ENCODE measurements at places on chromosomes 11 and 22.

- no peak for DNase-seq
Observed at GRCh38 chr11:1566381-1567051, 5.6 kb downstream of the DUSP8 start.

DNA sequence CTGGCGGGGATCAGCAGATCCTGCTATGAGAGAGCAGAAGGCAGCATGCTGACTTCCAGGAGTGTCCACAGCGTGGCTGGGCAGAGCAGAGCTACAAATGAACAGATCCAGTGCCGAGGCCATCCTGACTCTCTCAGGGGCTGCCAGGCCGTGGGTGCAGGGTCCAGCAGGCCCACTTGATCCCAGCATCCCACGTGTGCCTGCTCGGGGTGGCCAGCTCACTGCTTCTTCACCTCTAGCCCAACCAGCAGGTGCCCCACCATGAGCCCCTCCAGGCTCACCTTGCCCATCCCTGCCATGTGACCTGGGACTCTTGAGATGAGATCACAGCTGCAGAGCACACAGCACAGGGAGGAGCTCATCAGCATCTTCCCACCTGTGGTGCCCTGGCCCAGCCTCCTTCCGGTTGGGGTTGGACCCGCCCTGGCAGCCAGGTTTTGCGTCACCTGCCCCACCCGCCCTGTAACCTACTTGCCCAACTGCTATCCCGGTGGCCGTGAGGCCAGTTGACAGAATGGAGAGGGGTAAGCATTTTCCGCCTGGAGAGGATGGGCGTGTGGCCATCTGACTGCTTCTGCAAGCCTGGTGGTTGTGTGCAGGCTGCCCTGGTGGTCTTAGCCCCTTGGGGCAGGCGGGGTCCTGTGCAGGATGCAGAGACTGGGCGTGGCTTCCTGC is 11.0 kb downstream of the TANGO2 start:
- no peak for DNase-seq

DNA sequence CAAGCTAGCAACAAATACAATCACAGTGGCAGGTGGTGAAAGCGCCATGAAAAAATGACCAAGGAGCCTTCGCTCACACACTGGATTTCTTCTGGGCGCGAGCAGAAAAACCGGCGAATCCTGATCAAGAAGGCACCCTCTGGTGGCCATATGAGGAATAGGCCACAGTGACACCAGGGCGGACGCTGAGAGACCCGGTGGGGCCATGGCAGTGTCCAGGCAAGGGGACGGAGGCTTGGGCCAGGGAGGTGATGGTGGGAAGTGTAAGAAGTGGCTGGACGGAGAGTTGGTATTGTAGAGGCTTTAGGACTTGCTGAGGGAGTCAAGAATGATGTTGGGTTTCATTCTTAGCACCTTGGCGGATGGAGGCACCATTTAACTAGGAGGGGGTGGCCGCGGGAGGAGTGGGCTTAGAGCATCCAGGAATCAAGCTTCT is 16.9 kb upstream of the RAC2 start:
- DNase-seq, result no peak

DNA sequence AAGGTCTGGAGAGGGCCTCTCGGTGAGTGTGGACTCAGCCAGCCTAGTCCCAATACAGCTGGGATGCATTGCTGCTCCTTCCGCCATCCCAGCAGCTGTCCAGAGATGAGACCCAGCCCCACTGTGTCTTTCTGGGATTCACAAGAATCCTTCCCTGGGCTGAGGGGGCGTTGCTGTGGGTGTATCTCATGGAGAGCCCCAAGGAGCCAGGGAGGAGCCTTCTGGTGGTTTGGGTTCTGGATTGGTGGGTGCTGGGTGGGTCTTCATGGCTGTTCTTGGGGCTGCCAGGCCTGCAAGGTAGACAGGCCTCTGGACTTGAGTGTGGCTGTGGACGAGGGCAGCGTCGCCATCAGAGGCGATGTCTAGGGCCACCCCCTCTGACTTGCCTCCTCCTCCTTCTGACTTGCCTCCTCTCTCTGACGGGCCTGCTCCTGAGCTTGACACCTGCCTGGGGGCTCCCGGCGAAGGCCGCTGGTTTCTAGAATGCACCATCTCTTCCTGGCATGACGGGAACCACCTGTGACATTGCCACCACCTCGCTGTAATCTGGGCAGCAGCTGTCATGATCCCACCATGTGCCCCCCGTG is 17.2 kb downstream of the KCNQ1 start:
- DNase-seq, result no peak
